ENCODE measurements at places on chromosomes 11 and 22.

DNA sequence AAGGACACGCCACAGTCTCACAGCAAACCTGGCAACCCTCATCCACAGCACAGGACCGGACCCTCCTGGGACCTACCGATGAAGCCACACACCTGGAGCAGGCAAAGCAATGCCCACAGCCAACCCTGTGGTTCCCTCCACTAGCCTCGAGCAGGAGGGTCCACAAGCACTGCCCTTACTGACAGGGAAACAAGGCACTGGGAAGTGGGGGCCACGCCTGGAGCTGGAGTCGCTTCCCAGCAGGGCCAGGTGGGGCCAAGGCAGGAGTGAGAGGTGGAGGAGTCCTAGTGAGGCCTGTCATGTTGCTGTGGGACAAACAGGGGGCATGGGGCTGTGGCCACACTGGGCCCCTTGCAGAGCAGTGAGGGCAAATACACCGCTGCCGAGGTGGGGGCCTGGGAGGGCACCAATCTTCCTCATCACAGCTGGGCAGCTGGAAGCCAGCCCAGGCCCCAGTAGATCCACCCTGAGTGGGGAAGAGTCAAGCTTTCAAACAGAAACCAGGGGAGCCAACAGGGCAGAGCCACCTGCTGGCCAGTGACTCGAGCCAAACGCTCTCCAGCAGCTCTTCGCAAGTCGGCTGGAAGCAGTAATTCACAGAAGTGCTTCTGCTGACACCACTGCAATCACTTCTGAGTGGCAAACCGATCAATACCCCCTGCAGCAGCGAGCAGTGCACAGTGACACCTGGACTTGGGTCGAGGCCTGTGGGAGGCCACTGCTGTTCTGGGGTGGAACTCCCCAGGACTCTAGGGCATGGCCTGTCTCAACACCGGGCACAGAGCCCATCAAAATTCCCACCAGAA, 13.7 kb downstream of the SULT4A1 start:
- peak; percentile 75 for DNase-seq

- DNase-seq = no peak
Measured at GRCh38 chr22:39300186-39300830, 19.1 kb downstream of the RPL3 start.

DNA sequence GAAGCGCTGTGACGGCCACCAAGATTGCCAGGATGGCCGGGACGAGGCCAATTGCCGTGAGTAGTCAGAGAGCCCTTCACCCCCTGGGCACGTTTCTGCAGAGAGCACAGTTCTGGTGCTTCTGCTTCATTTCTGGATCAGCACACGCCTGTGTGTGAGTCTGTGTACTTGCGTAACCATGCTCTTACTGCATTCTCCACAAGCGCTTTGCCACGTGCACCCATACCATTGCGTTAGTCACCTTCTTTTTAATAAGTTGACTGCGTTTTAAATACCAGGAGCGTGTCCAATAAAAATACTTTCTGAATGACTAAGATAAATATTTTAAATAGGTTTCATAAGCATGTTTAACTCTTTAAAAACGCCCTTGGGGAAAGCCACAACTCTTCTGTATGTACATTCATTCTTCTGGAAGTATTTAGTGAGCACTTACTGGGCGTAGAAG, 143.0 kb upstream of the SORL1-AS1 start:
- DNase-seq = no peak

DNA sequence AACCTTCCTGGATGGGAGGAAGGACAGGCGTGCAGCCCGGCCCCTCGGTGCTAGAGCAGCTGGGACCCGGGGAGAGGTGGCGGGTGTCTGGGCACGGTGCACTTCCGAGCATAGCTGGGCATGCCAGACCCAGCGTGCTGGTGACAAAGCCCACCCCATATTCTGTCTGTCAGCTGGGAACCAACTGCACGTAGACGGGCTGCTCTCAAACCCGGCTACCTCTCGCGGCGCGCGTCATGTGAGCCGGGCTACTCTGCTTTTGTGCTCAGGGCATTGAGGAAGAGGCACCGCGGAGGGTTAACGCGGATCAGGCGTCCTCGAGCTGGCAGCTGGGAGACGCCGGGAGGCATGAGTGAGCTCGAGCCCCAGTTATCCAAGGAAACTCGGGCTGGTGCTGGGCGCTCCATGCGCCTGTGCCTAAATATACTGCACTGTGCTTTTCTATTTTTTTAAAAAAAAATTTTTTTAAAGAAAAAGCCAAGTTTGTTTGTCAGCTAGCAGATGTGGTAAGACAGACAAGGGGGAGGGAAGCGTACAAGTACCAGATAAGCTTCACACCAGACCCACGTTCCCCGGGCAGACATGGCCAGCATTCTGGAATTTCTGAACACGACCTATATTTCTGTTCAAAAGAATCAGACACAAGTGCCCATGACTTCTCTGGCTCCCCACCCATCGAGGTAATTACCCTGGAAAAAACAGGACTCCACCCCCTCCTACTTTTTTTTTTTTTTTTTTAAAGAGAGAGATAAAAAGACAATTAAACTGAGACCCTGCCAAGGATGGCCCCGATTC, 425.6 kb downstream of the SHANK2 start:
- no peak for DNase-seq

DNA sequence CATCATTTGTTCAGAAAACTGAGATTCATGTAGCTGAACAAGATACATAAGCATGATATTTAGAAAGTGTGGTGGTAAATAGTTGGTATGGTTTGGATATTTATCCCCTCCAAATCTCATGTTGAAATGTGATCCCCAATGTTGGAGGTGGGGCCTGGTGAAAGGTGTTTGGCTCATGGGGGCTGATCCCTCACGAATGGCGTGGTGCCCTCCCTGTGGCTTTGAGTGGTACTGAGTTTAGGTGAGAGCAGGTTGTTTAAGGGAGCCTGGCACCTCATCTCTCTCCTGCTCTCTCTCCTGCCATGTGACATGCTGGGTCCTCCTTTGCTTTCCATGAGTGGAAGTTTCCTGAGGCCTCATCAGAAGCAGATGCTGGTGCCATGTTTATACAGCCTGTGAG, 48.1 kb downstream of the NXPE1 start:
- DNase-seq = no peak

GRCh38 chr11:26026078-26026477, 305.9 kb upstream of the ANO3 start:
- DNase-seq = no peak

DNA sequence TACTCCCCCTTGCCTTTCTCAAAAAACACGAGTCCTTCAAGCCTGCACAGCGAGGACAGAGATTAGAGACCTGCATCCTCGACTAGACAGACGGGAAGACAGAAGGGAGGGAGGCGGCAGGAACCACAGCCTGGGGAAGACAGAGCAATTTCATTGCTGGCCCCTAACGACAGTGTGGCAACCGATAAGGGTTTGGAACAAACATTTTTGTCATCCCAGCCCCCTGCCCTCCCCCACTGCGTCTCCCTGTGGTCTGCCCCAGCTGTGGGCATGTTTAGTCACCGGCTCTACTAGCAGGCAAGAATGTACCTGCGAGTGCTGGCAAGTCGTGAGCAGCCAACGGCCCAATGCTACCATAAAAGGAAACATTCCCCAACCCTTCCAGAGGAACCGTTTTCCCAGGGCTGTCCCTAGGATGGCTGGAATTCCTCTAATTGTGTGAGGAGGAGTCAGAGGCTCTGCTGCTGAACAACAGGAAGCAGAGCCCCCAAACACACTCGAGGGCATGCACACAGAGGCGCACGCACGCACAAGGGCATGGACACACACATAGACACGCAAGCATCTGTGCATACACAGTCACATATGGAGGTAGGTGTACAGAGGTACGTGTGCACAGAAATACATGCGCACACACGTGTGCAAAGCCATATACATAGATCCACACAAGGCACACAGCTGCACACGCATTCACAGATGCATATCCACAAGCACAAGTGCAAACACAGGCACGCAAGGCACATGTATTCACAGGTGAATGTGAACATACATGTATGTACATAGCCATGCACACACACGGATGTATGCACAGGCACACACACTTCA, 58.3 kb downstream of the MYH9 start:
- no peak for DNase-seq

GRCh38 chr11:126385991-126386728, 30.7 kb downstream of the ST3GAL4 start:
- DNase-seq = no peak

GRCh38 chr11:8222820-8223512, 40.7 kb downstream of the LMO1 start:
- DNase-seq = no peak

DNA sequence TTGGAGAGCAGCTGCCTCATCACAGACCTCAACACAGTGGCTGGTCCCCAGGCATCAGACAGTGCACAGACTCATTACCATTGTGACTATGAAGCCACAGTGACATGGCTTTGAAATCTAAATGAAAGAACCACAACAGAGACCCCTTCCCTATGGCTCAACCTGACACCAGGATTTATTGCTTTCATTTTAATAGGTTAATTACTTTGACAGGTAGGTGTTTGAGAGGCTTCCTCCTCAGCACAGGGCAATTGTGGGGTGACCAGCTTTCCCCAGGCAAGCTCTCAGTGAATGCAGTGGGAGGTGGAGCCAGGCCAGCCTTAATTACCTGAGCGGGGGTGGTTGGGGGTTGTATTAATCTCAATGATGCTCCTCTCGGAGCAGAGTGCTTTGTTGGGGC, 102.3 kb downstream of the CHST1 start:
- DNase-seq = no peak

DNA sequence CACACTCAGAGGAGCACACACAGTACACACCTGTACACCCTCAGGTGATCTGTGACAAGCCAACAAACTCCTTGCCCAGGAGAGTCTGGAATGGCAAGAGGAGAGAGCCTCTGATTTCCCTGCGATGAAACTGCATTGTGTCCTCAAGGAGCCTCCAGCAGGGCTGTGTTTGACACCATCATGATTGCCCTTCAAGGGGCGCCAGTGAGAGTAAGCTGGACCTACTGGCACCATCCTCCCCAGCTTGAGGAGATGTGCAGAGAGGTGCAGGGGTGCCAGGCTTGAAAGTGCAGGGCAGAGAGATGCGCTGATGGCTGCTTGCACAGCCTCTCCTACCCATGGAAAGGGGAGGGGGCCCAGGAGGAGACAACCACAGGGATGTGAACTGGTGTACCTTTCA, 188.8 kb upstream of the CADM1 start:
- no peak for DNase-seq

DNA sequence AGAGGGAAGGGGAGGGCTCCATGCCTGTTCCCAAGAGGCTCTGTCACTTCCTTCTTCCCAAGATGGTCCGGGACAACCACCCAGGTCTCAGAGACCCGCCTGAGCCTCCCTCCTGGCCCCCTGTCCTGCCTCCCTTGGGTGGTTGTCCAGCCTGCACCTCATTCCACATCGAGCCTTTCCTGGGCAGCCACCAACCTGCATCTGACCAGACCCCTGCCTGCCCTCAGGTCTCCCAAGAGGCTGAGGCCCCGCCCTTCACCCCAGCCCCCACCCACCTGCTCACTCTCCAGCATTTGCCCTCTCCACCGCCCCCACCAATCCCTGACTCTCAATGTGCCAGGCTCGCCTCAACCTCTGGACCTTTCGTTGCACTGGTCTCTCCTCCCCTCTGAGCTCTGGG, 97.5 kb upstream of the LMO1 start:
- DNase-seq = no peak

GRCh38 chr11:19539861-19540260, 172.8 kb upstream of the NAV2 start:
- no peak for DNase-seq

DNA sequence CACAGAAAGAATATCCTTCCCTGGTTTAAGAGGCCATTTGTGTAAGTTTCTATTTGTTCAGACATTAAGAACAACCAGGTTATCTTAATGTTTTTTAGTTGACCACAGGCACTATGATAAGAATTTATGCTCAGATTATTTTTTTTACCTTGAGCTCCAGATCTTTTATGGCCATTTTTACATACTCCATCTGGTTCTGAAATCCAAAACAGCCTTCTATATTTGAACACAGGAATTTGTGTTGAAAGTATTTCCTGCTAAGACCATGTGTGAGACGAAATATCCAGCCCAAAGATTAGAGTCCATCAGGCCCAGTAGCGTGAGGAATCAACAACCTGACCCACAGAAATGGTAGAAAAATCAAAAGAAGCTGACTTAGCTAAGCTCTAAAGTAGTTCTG, 569.9 kb upstream of the FAT3 start:
- no peak for DNase-seq

DNA sequence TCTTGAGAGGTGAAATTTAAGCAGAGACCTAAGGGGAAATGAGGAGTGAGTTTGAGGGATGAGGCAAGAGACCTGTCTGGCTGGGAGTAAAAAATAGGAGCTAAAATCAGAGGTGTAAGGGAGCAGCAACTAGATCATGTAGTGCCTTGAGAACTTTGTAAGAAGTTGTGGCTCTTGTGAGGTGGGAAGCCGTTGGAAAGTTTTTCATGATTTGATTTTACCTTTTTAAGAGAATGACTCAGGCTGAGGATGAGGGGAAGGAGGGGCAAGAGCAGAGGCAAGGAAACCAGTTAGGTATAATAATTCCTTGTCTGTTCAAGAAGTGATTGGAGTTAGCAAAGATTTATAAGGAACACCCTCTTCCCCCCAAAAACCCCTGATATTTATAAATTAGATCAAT, 25.8 kb downstream of the QSER1 start:
- no peak for DNase-seq

GRCh38 chr11:72683782-72684200, 9.6 kb upstream of the PDE2A start:
- DNase-seq = peak; percentile 56

GRCh38 chr11:60756307-60757032, at the start of gene MS4A15:
TSS of gene MS4A15 (plus strand) at chr11:60756867. CDS start at chr11:60763734, 6,867 bp downstream.
- no peak for DNase-seq

- peak; percentile 12 for DNase-seq
Measured at GRCh38 chr22:31490496-31490925, 869 bp upstream of the EIF4ENIF1 start.

DNA sequence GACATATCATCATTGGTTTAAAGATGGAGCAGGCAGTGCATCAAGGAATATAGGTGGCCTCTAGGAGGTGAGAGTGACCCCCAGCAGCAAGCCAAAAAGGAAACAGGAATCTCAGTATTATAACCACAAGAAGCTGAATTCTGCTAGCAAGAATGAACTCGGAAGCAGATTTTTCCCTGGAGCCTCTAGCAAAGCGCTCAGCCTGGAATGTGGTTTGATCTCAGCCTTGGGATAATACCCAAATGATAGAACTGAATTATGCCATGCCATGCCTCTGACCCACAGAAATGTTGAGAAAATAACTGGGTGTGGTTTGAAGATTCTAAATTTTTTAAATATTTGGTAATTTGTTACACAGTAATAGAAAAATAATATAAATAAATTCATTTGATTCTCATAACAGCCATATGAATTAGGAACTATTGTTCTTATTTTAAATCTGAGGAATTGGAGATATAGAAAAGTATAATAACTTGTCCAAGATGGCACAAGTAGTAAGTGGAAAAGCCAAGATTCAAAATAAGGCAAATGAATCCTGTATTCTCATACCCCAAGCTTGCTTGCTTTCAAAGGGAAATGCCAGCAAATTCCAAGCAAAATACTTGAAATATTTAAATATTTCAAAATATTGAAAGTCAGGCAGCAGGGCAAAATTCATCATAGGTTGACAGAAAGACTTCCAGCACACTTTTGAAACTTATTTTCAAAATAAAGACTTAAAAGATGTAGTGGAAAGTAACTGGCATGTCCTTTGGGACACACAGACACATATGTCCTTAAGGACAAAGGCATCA, 567.4 kb downstream of the KCNA4 start:
- DNase-seq = no peak

- peak; percentile 19 for DNase-seq
Measured at GRCh38 chr11:9146477-9146876, 55.1 kb upstream of the SCUBE2 start.

Data from NCI-H345 (cell line).